ENCODE measurements at places on chromosomes 7 and 10. TPM values are rescaled to one million over a fixed set of nuclear protein-coding genes. Genes with fewer than 3 reads are reported as not detected.
A peak's percentile ranks its signal among the peaks of the same experiment; 100 is the strongest.

GRCh38 chr10:101749047-101750016 lies 26.6 kb downstream of the FGF8 start:
- no peaks in the 10 kb centered on the region for H3K36me3 ChIP-seq
- no peak overlapping the region for H3K27ac ChIP-seq
- DNase-seq, result no peak
- no peaks in the 10 kb centered on the region for H3K4me1 ChIP-seq

VDAC2 gene
- 308 TPM for polyA plus RNA-seq

- H3K4me3 ChIP-seq, result peak within 1 kb of the TSS; percentile 95
- H3K4me1 ChIP-seq, result peaks cover 3% of the 10 kb centered on the region
- H3K36me3 ChIP-seq, result no peaks in the 10 kb centered on the region
- peak; percentile 60 for DNase-seq
- H3K27me3 ChIP-seq, result no peaks in the 10 kb centered on the region
- peak within 1 kb of the TSS; percentile 54 for H3K27ac ChIP-seq
These were observed at the start of gene HSPB1 for GRCh38 chr7:76302347-76303201. Gene HSPB1, plus strand, starts transcription at chr7:76302673. Its CDS starts 40 bp downstream, at chr7:76302713.

DNA sequence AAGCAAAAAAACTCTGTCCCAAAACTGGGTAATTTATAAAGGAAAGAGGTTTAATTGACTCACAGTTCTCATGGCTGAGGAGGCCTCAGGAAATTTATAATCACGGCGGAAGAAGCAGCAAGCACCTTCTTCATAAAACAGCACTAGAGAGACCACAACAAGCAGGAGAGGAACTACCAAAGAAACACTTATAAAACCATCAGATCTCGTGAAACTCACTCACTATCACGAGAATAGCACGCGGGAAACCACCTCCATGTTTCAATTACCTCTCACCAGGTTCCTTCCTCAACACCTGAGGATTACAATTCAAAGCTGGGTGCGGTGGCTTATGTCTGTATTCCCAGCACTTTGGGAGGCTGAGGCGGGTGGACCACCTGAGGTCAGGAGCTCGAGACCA lies 48.5 kb downstream of the PDIA4 start:
- no peak for DNase-seq
- H3K36me3 ChIP-seq, result no peaks in the 10 kb centered on the region
- H3K27ac ChIP-seq, result no peak overlapping the region
- H3K4me3 ChIP-seq, result no peak overlapping the region
- no peaks in the 10 kb centered on the region for H3K27me3 ChIP-seq

GRCh38 chr10:89214566-89215165 lies 7.5 kb upstream of the CH25H start:
- no peaks in the 10 kb centered on the region for H3K27me3 ChIP-seq
- H3K4me3 ChIP-seq, result no peak overlapping the region
- H3K36me3 ChIP-seq, result no peaks in the 10 kb centered on the region
- H3K4me1 ChIP-seq, result peaks cover 8% of the 10 kb centered on the region
- no peak overlapping the region for H3K27ac ChIP-seq
- no peak for DNase-seq

DNA sequence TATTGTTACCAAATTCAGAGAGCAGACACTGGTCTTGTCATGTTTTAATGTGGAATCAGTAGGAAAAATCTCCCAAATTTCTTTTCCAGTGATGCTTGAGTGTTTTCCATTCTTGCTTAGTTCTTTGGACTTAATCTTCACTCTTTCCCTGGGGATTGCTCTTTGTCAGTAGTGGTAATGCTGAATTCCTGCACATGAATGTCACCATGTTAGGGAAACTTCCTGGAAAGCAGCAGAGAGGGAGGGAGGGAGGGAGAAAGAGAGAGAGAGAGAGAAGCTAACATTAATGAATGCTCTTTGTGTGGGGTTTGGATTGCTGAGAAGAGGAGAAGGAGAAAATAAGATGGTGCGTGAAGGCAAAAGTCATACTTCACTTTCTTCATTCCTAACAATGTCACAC lies 295.3 kb upstream of the COBL start:
- no peaks in the 10 kb centered on the region for H3K36me3 ChIP-seq
- no peaks in the 10 kb centered on the region for H3K27me3 ChIP-seq
- no peaks in the 10 kb centered on the region for H3K4me1 ChIP-seq
- no peak overlapping the region for H3K27ac ChIP-seq

Measured in GM12878 (cell line).